IMR-90 (cell line): ENCODE measurements at places on chromosomes 7 and 10. TPM values are rescaled to one million over a fixed set of nuclear protein-coding genes. Genes with fewer than 3 reads are reported as not detected.

- no peak for DNase-seq
Measured at GRCh38 chr7:32395168-32395567, 95.0 kb downstream of the LSM5 start.

- no peak for DNase-seq
Measured at GRCh38 chr10:75449382-75450074, 18.1 kb downstream of the LRMDA start.

GRCh38 chr7:33722383-33723101, 182.8 kb upstream of the BMPER start:
- DNase-seq, result peak; percentile 80

GRCh38 chr10:5485948-5486852, 13.2 kb downstream of the CALML5 start:
- DNase-seq, result no peak

GHRHR gene
- not detected in 2 replicates for total RNA-seq

KAZALD1 gene
- total RNA-seq, result 8.1 and 9.1 TPM in 2 replicates

HHEX gene
- 2.3 and 4.4 TPM in 2 replicates for total RNA-seq

GRB10 gene
- 11.7 and 15.1 TPM in 2 replicates for total RNA-seq

GPR37 gene
- total RNA-seq, result 9.2 and 9.3 TPM in 2 replicates

HOXA10 gene
- 0.18 and 0.28 TPM in 2 replicates for total RNA-seq

TBX20 gene
- 0.28 and 0.36 TPM in 2 replicates for total RNA-seq
